ENCODE measurements at places on chromosomes 11 and 22.

DNA sequence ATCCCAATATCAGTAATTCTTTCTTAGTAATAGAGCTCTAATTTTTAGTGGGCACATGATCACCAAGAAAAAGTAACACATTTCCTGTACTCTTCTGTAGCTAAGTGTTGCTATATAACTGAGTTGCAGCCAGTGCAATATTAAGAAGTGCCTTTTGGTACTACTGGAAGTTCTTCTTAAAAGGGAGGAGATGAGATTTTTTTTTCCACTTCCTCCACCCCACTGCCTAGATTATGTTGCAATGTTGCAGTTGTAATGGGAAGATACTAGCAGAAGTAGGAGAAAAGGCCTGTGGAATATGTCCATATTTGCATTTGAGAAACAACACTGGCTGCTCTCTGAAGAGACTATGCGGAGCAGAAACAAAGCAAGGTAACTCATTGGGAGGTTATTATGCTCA is 280.6 kb upstream of the ANO5 start:
- no peak for DNase-seq

- DNase-seq, result no peak
These were observed 44.2 kb downstream of the ARFGAP2 start for GRCh38 chr11:47132490-47132889.

GRCh38 chr11:20609727-20610707 is 10.6 kb downstream of the SLC6A5 start:
- peak; percentile 67 for DNase-seq

DNA sequence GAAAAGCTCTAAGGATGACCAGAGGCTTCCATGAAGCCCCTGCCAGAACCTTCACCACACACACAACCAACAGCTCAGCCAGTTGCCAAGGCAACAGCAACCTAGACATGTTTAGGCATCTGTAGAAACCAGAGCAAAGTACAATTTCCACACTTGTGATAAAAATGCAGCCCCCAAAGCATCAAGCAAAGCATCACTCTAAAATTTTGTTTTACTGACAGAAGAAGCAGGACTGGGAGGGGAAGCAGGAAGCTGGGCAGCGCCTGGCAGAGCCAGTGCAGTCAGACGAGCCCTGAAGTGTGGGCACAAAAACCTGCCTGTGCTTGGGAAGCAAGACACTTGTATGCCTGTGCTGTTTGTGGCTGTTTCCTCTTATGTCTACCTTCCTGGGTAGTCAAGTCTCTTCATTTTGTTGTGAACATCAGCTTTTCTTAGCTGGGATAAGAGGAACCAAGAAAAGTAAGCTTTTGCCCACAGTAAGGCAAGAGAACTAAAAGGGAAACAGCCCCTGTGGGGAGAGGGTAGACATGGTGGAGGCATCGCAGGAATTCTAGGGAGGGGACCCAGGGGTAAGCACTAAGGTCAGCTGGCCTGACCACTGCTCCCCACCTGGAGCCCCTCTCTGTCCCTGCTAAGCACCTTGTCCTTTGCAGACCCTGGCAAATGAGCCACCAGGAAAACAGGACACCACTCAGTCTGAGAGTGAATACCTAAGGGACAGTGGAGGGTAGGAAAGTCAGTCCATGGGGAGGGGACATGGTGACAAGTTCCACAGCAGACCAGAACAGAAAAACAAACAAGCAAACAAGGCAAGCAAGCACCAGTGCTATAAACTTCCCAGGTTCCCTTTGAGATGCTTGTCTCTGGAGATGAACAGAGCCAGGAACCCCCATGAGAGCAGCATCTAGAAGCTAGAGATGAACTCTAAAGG is 13.4 kb downstream of the PACSIN2 start:
- peak; percentile 57 for DNase-seq

GRCh38 chr11:19951558-19952115 is 208.6 kb downstream of the DBX1 start:
- DNase-seq, result peak; percentile 39

GRCh38 chr11:133723056-133723455 is 122.3 kb downstream of the SPATA19 start:
- no peak for DNase-seq

DNA sequence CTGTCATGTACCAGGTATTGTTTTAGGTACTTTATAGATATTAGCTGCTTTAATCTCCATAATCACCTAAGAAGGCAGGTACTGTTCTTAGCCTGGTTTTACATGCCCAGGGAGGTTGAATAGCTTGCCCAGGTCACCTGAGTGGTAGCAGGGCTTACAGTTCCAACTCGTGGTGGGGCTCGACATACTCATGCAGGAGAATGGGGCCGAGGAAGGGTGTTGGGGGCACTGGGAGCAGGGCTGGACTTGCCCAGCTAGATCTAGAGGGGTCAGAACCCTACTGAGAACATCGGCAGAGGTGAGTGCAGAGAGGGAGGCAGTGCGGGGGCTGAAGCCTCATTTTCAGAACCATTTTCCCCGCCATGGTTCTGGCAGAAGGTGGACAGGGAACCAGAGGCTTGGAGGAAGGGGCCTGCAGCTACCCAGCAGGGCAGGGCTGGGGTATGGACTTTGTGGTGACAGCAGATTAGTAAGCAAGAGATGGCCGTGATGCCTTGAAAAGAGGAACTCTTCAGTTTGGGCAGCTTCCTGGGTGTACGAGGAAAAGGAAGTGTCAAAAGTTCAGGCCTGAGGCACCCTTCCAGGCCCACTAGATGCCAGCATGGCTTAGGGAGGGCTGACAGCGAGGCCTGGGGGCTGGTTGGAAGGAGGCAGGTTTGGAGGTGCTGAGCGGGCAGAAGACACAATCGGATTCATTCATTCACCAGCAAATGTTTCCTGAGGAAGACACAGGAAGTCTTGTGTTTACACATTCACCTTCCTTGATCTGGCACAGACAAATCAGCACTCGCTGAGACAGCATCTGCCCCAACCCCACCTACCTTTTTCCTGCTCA is 54.7 kb upstream of the LYVE1 start:
- peak; percentile 91 for DNase-seq

DNA sequence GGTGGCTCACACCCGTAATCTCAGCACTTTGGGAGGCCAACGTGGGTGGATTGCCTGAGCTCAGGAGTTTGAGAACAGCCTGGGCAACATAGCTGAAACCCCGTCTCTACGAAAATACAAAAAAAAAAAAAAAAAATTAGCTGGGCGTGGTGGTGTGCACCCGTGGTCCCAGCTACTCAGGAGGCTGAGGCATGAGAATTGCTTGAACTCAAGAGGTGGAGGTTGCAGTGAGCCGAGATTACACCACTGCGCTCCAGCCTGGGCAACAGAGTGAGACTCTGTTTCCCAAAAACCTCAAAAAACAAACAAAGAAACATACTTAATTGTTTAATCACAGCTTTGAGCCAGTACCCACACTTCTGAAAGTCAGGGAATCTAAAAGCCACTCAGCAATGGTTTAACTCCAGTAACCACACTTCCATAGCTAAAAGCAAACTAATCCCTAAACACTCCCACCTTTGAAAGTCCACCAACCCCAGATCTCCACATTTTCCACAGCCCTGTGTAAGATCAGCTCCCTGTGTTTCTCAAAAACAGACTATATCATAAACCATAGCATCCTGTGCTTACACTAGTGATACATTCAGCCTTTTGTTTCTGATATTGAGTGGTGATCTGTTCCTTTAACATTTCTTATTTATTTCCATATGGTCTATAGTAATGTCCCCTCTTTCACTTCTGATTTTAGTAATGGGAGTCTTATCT is 4.9 kb upstream of the OR2AT4 start:
- no peak for DNase-seq

GRCh38 chr11:17697175-17697949 is 22.0 kb upstream of the MYOD1 start:
- DNase-seq, result no peak

GRCh38 chr11:19344661-19345518 is 104.1 kb upstream of the E2F8 start:
- no peak for DNase-seq

- DNase-seq, result peak; percentile 14
These were observed 94.5 kb upstream of the BLID start for GRCh38 chr11:122210367-122210997.

GRCh38 chr11:18080451-18080850 is 25.4 kb downstream of the SAAL1 start:
- no peak for DNase-seq

DNA sequence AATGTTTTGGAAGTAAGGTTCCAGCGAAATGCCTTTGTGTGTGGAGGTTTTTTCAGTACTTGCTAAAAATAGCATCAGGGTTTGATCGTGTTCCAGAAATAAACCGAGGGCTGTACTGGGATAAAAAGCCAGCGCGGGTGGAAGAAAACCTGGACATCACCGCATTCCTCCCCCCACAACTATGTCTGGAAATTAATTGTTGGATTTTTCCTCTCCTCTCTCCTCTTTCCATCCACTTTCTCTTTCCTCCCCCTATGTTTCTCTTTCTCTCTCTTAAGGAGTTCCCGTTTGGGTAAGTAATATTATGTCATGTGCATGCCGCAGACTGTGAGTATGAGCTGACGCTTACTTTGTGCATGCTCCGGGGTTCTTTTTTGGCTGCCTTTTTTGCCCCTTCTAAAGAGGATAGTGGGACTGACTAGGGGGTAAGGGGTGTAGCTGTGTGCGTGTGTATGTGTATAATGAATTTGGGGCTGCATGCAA is 104.2 kb upstream of the HSD17B12 start:
- peak; percentile 27 for DNase-seq

GRCh38 chr11:21806947-21807346 is 385.9 kb upstream of the ANO5 start:
- no peak for DNase-seq

DNA sequence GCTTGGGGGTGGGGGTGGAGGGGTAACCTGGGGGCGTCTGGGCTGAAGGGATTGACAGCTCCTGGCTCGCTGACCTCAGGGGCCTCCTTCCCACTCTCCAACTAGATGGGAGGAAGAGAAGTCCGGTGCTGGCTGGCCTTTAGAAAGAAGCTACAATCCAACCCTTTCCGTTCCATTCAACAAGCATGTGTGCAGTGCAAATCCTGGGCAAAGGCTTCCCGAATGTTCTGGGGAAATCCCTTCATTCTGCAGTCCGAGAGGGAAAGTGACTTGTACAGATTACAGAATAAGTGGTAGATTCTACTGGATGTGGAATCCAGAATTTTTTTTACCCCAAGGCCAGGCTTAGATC is 149.9 kb downstream of the FEZ1 start:
- no peak for DNase-seq

- DNase-seq, result no peak
These were observed 237.8 kb downstream of the DCDC1 start for GRCh38 chr11:31131760-31132159.

GRCh38 chr11:122213171-122213570 is 97.2 kb upstream of the BLID start:
- no peak for DNase-seq

- no peak for DNase-seq
These were observed 74.9 kb downstream of the MORC2 start for GRCh38 chr22:30893434-30894370.

DNA sequence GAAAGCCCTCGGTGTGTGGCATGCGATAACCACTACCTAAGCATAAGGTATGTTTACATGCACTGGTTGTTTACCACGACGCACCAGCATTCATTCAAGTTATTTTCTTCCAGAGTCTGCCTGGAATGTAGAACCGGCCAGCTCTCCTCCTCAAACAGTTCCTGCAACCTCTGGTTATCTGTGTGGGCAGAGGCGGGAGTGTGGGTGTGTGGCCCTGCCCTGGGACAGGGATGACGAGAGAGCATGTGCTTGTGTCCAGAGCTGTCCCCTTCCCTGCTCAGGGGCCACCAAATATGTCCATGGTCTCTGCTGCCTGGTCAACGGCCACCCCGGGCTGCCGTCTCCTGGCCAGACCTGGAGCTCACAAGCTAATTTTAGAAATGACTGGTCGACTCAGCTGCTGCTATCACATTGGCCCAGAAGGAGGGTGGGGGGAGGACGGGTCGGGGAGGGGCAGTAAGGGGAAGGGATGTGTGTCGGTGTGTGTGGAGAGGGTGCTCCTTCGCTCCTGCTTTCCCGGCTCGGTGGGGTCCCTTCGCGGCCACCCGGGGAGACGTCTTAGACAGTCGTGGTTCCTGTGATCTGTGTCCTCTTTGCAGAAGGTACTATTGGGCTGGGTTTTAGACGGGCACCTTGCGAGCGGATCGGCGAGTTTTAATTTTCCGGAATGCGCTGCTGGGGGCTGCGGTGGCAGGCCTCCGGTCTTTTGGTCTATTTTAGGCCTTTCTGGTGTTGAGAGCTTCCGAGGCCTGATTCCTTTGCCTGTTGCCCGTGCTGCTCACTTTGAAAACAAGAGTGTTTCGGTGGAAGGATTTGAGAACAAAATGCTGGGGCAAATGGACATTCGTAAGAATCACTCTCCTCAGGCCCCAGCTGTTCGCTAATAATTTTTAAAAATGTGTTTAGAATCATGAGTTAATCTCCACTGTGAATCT is at the start of gene MYO18B:
Gene MYO18B, plus strand, starts transcription at position 497 of the 935 bp plus-strand sequence. CDS start 18,905 bp downstream, outside the sequence.
- peak; percentile 71 for DNase-seq

DNA sequence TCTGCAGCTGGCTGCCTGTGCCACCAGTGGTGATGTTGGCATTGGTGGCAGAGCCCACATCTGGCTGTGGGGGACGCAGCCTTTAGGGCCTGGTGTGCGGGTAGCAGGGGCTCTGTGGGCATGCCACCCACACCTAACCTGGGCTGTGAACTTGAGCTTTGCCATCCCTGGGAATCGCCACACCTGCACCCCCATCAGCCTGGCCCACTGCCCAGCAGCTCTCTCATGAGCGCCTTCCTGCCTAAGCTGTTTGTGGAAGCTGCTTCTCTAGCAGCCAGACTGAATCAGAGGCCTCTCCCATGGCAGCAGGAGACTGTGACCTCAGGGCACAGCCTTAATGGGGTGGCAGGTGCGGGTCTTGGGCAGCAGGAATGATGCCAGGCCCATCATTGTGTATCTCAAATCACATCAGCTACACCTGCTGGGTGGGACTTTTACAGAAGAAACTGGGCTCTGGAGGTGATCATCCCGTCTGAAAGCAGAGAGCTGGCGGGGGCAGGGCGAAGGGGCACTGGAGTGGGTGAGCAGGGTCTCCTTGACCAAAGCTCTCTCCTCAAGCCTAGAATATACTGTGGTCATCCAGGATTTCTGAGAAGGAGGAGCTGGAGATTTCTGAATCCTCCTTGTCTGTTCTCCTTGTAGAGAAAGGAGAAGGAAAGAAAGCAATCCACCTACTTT is 17.8 kb upstream of the CARS1 start:
- DNase-seq, result no peak

DNA sequence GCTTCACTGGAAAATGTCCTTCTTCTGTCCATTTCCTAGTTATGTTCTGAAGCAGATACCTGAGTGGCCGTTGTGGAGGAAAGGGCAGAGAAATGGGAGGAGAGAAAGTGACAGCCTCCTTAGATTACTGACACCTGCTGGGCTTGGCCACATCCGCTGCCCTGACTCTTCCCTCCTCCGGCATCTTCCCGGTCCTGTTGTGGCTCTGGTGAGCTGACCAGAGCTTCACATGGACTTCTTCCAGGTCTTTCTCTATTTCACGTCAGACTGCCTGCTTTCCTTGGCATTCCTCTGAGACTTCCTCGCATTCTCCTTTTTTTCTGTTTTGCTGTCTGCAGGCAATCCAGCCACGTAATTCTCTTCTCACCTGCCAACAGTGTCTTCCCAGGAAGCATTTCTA is 138.7 kb upstream of the E2F8 start:
- DNase-seq, result no peak

- DNase-seq, result no peak
These were observed 55.9 kb downstream of the ZC3H12C start for GRCh38 chr11:110148775-110149744.

GRCh38 chr22:23242473-23243001 is 62.2 kb downstream of the BCR start:
- no peak for DNase-seq

- no peak for DNase-seq
These were observed 14.5 kb downstream of the USP35 start for GRCh38 chr11:78203184-78203583.
